ENCODE measurements at places on chromosomes 12 and 14.

DNA sequence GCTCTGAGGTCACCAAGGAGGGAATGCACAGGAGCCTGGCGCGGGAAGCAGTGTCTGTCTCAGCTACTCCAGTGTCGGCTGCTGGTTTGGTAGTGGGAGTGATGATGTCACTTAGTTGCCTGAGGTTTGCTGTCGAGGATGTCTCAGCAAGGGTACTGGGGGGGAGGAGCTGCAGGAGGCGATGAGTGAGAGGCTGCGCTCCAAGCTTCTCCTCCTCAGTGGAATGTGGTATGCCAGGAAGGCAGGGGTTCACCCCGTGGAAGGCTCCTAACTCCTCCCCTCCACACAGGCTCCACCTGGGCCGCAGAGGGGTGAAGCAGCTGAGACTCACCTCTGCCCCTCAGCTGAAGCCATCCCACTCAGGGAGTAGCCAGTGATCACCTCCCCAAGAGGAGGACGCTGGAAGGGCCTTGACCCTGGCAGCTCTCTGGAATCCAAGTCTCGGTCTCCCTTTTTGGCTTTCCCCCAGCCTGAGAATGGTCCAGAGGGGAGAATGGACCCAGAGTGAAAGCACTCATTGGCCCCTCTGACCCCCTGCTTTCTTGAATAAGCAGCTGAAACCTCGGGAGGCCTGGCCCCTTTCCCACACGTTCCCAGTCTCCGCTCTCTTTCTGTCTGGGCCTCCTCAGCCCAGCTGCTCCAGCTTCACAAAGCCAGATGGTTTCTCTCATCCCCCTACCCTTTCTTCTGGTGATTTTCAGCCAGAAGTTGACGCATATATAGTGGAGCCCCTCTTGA, 178.9 kb upstream of the FKBP4 start:
- DNase-seq: no peak

- no peak for DNase-seq
These were observed 206.7 kb downstream of the KIF21A start for GRCh38 chr12:39235990-39236767.

DNA sequence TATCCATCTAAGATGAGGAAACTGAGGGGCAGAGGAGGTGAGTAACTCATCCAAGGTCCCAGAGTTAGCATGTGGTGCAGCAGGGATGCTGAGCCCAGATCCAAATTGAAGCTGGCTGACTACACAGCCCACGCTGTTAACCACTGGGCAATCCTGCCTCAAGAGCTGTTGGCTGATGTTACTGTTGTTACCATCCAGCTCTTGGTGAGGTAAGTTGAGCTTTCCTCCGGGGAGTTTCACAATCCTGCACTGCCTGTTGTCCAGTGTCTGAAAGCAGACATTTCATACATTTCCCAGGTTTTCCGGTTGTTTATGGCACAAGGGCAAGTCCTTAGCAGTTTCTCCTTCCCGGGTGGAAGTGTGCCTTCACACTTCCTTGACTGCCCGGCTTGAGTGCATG, 14.5 kb downstream of the CYP46A1 start:
- DNase-seq: no peak

GRCh38 chr14:41548666-41549065, 58.0 kb upstream of the LRFN5 start:
- no peak for DNase-seq

GRCh38 chr14:50095895-50096294, 20.5 kb downstream of the VCPKMT start:
- DNase-seq: no peak

GRCh38 chr14:76385435-76385834, 9.5 kb downstream of the ESRRB start:
- DNase-seq: no peak

GRCh38 chr14:89719366-89720075, 235.0 kb downstream of the EFCAB11 start:
- DNase-seq: no peak

DNA sequence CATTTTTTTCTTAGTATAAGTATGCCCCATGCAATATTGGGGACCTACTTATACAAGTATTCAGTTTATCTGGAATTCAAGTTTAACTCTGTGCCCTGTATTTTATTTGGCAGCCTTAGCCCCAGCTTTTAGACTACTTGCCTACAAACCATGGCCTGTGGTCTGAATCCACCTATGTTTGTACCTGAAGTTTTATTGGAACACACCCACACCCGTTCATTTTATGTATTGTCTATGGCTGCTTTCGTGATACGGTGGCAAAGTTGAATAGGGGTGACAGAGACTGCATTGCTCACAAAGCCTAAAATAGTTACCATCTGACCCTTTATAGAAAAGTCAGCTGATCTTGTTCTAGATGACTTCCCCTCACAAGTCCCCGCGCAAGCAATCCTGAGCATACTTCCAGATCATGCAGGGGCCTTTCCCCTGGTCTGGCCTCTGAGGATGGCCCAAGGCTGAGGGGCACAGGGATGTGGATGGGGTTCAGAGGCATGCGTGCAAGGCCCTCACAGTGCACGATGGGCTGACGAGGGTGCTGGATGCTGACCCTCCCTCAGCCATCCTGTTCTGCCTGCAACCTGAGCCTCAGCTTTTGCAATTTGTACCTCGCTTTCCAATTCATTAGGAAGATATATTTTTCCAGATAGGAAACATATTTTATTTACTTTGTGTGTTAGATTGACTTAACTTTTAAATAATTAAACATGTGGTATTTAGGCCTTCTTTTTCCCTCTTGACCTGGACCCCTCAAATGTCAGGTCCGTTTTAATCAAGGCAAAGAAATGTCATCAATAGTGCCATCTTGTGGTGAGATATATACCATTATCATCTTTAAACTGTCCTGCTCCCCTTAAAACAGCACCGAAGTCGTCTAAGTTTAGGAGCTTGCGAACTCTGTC, 527.3 kb upstream of the CCDC196 start:
- DNase-seq: no peak

- no peak for DNase-seq
These were observed 160.8 kb downstream of the KSR2 start for GRCh38 chr12:117807946-117808345.

DNA sequence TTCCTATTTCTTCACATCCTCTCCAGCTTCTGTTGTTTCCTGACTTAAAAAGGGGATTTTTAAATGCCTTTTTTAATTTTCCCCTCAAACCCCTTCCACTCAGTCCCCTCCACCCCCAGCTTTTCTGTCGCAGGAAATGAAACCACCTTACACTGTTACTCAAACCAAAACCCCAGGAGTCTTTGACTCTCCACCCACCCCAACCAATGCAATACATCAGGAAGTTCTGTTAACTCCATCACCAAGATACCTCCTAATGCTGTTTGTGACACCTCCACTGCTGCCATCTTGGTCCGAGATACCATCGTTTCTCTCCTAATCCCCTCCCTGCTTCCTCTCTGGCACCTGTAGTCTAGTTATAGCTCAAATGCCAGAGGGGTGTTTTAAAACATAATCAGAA, 25.4 kb upstream of the CPM start:
- no peak for DNase-seq

GRCh38 chr14:38524636-38525509, 269.0 kb upstream of the CLEC14A start:
- no peak for DNase-seq

GRCh38 chr14:58299401-58300330, 1.3 kb downstream of the ARID4A start:
- DNase-seq: no peak
